ENCODE measurements at places on chromosomes 6 and 20.

DNA sequence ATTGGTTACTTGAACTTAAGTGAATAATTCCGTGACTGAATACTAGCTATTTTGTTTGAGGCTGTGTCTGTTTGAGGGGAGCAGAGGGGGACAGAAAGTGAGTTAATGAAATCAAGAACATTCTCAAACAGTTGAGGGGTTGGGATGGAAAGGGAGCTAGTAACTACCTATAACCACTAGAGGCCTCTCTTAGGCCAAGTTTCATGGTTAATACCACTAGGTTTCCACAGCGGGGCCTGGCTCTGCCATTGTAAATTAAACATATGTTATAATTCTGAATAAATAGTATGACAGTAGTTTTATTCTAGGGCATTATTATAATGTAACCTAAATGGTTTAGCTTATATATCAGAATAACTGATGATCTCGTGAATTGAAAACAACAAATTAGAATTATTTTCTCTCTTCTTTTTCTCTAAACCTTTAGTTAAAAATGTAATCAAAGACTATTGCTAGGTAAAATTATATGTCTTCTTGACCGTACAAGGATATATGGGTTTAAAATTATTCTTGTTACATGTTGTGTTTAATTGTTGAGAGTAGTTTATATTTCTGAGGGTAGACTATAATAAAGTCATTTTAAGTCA, 108.1 kb downstream of the BCKDHB start:
- DNase-seq = no peak

- no peak for DNase-seq
These were observed 927 bp upstream of the MANEA start for GRCh38 chr6:95576218-95576997.

DNA sequence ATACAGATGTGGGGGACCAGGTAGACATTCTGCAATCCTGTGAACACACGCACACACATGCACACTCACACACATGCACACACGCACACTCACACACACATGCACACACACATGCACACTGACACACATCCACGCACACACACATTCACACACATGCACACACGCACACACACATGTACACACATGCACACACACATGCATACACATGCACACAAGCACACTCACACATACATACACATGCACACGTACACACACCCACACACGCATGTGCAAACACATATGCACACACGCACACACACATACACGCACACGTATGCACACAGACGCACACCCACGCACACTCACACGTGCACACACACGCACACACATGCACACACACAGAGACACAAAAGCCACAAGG, 14.3 kb upstream of the GGTLC1 start:
- no peak for DNase-seq

- DNase-seq = no peak
These were observed 172.2 kb downstream of the TFAP2B start for GRCh38 chr6:50990750-50991446.

DNA sequence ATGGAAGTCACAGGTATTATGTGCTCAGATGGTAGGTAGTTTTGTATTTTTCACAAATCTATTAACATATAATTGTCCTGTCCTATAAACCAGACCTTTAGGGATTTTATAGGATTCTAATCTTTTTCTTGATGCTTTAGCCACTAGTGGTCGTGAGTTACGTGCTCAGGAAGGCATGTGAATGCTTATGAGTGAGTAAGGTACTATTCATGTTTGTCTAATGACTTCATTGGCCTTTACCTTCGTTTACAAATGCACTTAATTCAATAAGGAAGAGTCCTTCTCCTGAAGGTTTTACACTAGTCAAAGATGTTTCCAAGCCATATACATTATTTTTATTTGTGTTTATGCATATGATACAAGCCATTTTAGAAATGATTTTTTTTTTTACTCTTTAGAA, 23.0 kb downstream of the PACRG start:
- DNase-seq = no peak

DNA sequence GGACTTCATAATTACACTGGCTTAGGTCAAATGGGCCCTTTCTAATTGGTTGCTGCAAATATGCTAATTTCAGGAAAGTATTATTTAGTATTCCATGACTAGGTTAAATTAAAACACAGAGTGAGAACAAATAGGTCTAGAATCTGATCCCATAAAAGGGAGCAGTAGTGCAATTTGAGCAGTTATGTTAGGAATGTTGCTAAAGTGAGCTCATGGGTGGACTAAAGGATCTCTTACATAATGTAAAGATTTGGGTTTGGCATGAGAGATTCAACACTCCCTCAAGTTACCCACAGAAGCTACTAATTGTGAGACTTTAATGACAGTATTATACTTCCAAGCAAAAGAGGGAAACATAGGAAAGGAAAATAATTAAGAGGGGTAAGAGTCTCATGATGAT, 109.1 kb downstream of the C6orf58 start:
- DNase-seq = no peak

DNA sequence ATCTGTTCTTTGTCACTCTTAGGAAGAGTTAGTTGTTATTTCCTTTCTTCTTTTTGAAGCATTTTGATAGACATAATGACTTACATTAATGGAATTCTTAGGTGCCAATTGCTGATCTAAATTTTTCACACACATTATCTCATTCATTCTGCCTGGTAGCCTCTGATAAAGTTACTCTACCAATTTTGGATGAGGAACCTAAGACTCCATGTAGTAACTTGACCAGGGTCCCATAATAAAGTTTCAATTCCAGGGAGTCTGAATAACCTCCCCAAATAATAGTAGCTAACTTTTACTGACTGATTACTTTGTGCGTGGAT, 73.2 kb upstream of the CITED2 start:
- DNase-seq = no peak

GRCh38 chr6:149864578-149865535, 698 bp upstream of the LRP11 start:
- DNase-seq = no peak

DNA sequence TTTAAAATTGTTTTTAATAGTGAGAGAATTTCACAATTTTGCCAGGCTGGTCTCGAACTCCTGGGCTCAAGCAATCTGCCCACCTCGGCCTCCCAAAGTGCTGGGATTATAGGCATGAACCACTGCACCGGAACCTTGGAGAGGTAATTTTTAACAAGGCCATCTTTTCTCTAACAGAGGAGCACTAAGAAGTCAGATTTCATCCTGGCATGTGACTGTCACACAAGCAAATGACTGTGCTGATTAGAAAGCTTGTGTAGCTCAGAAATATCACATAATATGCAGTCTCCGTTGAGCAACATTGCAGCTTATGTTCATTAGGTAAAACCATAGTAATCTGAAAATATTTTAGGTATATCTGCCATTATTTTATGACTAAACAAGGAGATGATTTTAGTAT, 156.0 kb downstream of the CCDC170 start:
- DNase-seq = no peak

- no peak for DNase-seq
These were observed 3.3 kb downstream of the C20orf202 start for GRCh38 chr20:1206366-1207148.

DNA sequence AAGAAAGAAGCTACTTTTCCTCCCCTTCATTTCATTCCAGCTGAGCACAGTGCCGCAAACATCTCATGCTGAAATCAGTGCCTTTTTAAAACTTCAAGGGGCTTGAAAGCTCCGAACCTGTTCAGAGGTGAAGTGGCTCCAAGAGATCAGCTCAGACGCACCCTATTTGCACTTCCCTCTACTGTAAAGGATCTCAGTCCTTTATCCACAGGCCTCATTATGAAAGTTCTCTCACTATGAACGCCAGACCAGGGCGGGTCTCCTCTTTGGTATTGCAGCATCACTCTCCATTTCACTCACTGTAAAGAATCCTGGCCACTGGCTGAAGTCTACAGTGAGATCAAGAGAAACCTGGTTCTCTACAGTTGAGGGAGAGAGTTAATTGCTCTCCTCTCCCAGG, 232.7 kb upstream of the POU3F2 start:
- DNase-seq = no peak

- DNase-seq = no peak
These were observed 414.9 kb downstream of the KIF16B start for GRCh38 chr20:16158090-16158975.

DNA sequence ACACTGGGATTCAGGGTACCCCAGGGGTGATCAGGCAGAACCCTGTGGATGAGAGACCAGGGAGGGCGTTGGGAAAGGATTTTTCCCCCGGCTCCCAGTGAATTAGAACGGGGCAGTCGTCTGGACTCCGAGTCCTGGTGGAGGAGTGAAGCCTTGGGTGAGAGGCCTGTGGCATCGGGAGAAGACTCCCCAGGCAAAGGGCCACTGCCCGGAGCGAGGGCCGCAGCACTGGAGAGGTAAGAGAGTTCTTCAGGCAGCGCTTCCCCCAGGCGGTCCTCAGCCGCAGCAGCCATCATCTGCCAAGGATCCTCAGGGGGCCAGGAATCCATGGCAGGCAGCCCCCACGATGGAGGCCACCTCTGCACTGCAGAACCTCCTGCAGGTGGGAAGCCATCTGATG, 663 bp downstream of the C6orf15 start:
- DNase-seq = no peak

All from stimulated activated CD4-positive, alpha-beta T cell treated with anti-CD3 and anti-CD28 coated beads, Interleukin-1b, Interleukin-23, amount 100 ng/mL, for 1 hour (primary cell).